ENCODE measurements at places on chromosomes 11 and 22.

DNA sequence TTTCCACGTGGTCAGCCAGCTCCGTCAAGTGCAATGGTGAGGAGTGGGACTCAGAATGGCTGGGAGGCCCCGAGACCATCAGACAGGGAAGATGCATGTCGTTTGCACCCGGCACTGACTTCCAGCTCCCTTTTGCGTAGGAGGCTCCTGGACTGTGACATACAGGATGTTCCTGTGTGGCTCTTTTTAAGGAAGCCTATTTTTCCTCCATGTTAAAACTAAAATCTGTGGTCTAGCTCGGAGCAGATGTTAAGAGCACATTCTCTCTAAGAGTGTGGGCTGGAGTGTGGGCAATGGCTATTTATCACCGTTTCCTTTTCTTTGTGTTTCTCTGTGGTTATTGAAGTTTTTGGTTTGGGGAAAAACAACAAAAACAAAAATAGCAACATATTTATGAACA, 40.9 kb upstream of the AMPD3 start:
- no peak for DNase-seq

- DNase-seq, result no peak
Measured at GRCh38 chr11:26662916-26663315, 58.9 kb downstream of the SLC5A12 start.

DNA sequence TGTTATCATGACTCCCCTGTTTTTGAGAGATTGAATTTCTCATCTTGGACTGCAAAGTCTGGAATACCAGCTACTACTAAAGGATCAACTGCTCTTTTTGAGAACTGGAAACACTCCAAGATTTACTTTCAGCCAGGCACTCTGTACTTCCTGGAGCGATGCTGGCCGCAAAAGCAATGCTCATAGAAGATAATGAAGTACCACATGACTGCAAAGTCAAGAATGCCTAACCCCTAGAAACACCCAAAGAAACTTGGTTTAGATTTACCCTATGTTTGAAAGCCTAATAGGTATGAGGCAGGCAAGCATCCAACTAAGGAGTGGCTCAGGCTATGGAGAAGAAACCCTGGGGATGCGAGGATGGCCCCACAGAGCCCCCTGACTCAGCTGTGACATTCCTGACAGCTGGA, 47.7 kb upstream of the ARHGAP20 start:
- no peak for DNase-seq

GRCh38 chr11:16801288-16801980, 63.0 kb downstream of the C11orf58 start:
- DNase-seq, result no peak

- DNase-seq, result no peak
Measured at GRCh38 chr11:23866641-23867040, 630.2 kb upstream of the LUZP2 start.

DNA sequence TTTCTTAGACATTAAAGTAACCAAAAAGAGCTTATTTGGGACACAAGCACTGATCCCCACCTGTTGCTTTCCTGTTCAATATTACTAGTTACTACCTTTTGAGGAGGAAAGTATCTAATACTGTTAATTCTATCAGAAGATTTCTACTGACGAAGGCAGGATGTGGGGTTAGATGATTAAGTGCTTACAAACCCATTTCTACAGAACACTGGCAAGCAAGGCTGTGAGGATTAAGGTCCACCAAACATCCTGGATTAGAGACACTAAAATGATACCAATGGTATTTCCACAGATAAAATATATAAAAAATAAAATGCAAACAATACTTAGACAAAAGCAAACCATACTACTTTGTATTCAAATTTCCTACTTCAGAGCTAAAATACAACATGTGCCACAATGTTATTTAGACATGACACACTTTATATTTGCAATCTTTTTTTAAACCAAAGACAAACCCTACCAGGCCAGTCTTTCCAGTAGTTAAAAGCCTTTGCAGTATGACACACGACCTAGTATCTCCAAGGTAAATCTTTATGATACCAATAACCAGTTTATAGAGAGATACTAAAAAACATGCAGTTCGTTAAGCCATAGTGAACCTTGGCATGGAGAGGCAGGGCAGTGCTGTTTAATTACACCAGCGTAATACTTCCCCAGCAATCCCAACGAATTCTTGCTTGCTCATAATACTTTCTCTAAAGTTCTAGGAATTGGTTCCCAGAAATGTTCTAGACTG, 71.2 kb upstream of the TP53AIP1 start:
- no peak for DNase-seq
